Memory B cell (primary cell): ENCODE measurements at places on chromosomes 11 and 22.

DNA sequence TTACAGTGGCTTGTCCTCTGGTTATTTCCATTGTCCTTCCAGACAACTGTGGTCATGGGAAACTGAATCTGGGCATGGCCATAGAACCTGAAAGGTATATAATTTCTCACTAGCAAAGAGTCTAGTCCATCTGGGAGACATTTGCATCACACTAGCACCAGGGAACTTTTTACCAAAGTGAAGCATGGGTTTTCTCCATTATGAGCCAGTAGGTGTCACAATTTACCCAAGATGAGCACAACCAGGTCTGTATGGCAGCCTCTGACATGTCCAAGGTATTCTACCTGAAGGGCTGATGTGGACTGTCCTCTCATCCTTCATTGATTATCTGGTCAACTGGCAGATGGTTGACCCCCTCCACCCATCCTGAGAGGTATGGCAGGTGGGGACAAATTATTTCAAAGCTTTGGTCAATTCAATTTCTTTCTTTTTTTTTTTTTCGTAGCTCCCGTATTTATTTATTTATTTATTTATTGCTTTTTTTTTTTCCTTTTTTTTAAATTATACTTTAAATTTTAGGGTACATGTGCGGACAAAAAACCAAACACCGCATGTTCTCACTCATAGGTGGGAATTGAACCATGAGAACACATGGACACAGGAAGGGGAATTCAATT is 425.9 kb downstream of the TMEM135 start:
- no peak for DNase-seq
- H3K4me3 ChIP-seq: no peak overlapping the region
- H3K27me3 ChIP-seq: peaks cover 5% of the 10 kb centered on the region
- no peaks in the 10 kb centered on the region for H3K4me1 ChIP-seq
- no peak overlapping the region for H3K27ac ChIP-seq

DNA sequence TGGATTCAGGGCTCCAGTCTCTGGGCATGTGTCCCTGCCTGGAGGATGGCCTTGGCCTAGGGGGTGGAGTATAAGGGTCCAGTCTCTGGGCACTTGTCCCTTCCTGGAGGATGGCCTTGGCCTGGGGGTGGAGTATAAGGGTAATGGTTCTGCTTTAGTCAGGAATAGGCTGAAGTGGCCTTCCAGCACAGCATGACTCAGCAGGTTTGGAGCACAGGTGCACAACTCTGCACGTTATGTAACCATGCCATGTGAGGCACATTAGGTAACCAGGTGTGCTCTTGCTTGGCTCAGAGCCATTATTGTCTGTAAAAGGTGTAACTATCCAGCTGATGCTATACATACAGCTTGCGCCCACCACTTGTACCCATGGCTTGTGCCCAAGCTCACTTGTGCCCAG is 48.4 kb upstream of the POLD3 start:
- H3K27me3 ChIP-seq: peaks cover 9% of the 10 kb centered on the region
- no peak overlapping the region for H3K27ac ChIP-seq
- H3K4me3 ChIP-seq: no peak overlapping the region
- H3K36me3 ChIP-seq: peaks cover 4% of the 10 kb centered on the region
- DNase-seq: no peak

GRCh38 chr22:40014667-40015248 is 20.0 kb downstream of the FAM83F start:
- no peak overlapping the region for H3K4me3 ChIP-seq
- no peaks in the 10 kb centered on the region for H3K36me3 ChIP-seq
- no peak for DNase-seq
- H3K27me3 ChIP-seq: no peaks in the 10 kb centered on the region

GRCh38 chr11:91952056-91952455 is 272.6 kb upstream of the FAT3 start:
- no peaks in the 10 kb centered on the region for H3K4me1 ChIP-seq
- H3K36me3 ChIP-seq: no peaks in the 10 kb centered on the region
- H3K4me3 ChIP-seq: no peak overlapping the region

DNA sequence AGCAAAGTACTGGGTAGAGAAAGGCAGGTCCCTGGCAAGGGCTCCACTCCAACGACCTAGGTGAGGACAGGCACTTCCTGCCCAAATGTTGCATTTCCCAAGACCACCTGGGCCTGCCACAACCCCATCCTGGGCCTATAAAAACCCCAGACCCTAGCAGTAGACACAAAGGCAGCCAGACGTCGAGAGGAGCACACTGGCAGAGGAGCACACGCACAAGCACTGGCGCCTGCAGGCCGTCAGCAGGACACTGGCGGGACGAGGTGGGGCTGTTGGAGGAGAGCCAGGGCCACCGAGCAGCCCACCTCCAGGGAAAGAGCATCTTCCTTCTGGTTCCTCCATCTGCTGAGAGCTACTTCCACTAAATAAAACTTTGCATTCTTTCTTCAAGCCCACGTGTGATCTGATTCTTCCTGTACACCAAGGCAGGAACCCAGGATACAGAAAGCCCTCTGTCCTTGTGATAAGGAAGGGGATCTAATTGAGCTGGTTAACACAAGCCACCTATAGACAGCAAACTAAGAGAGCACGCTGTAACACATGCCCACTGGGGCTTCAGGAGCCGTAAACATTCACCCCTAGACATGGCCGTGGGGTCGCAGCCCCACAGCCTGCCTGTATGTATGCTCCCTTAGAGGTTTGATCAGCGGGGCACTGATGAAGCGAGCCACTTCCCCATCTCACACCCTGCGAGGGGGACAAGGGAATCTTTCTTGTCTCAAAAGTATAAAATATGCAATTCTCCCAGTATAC is 89.7 kb upstream of the MTMR2 start:
- H3K27ac ChIP-seq: peak overlapping the region; percentile 90
- DNase-seq: no peak
- H3K27me3 ChIP-seq: no peaks in the 10 kb centered on the region

DNA sequence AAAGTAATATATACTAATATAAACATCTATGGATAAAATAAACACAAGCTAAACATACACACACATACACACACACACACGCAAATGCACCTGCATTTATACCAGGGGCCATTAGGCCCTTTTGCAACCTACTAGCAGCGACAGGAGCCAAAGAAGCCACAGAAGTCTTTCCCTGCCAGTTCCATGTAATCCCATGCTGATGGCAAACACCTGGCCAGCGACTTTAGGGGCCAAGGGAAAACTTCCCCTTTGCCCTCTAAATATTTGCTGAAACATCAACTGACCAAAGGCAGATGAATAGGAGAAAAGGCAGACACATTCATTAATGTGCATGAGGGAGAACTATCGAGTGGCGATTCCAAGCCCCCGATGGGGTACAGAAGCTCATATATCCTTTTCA is 14.8 kb upstream of the P2RY2 start:
- H3K4me3 ChIP-seq: no peak overlapping the region
- H3K4me1 ChIP-seq: peaks cover 10% of the 10 kb centered on the region
- no peaks in the 10 kb centered on the region for H3K36me3 ChIP-seq
- no peak overlapping the region for H3K27ac ChIP-seq
- peaks cover 6% of the 10 kb centered on the region for H3K27me3 ChIP-seq

GRCh38 chr11:62547691-62548281 is 1.2 kb upstream of the AHNAK start:
- H3K36me3 ChIP-seq: peaks cover 5% of the 10 kb centered on the region
- no peaks in the 10 kb centered on the region for H3K27me3 ChIP-seq
- peak overlapping the region; percentile 99 for H3K27ac ChIP-seq

GRCh38 chr11:110311783-110312579 is 15.6 kb upstream of the RDX start:
- no peaks in the 10 kb centered on the region for H3K27me3 ChIP-seq
- DNase-seq: no peak
- H3K27ac ChIP-seq: no peak overlapping the region
- H3K36me3 ChIP-seq: no peaks in the 10 kb centered on the region
- H3K4me1 ChIP-seq: no peaks in the 10 kb centered on the region

DNA sequence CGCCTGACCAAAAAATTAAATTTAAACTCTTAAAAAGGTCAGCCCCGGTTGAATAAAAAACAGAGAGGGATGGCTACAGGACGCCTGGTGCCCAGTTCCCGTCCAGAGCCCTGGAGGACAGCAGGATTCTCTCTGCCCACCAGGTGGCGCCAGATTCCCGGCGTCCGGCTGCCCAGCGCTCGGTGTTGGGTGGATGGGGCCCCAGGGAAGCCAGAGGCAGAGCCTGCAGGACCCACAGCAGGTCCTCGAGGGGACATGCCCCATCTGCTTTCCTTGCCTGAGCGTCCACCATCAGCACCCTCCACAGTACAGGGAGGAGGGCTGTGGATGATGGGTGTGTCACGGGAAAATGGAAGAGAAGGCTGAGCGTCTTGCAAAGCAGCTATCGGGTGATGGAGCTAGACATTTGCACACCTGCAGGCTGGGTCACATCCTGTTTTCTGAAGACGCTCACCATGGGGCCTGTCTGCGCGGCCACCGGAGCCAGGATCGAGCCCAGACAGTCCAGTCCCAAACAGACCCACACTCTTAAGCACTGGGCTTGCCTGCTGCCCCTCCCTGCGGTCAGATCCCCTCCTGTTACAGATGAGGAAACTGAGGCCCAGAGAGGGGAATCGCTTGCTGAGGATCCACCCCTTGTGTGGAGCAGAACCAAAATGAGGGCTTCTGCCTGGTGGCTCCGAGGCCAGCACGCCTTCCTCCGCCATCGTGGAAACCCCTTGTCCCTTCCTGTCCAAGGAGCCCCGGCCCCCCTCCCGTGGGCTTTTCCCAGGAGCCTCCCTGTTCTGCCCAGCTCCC is 18.5 kb upstream of the CBX7 start:
- peaks cover 26% of the 10 kb centered on the region for H3K4me1 ChIP-seq
- H3K27me3 ChIP-seq: peaks cover 1% of the 10 kb centered on the region
- peak overlapping the region; percentile 80 for H3K4me3 ChIP-seq
- no peaks in the 10 kb centered on the region for H3K36me3 ChIP-seq
- DNase-seq: peak; percentile 85

GRCh38 chr11:10688401-10688800 is 5.2 kb downstream of the IRAG1 start:
- H3K36me3 ChIP-seq: no peaks in the 10 kb centered on the region
- peaks cover 2% of the 10 kb centered on the region for H3K27me3 ChIP-seq
- no peak overlapping the region for H3K4me3 ChIP-seq
- H3K4me1 ChIP-seq: peaks cover 8% of the 10 kb centered on the region
- no peak for DNase-seq
- H3K27ac ChIP-seq: no peak overlapping the region

DNA sequence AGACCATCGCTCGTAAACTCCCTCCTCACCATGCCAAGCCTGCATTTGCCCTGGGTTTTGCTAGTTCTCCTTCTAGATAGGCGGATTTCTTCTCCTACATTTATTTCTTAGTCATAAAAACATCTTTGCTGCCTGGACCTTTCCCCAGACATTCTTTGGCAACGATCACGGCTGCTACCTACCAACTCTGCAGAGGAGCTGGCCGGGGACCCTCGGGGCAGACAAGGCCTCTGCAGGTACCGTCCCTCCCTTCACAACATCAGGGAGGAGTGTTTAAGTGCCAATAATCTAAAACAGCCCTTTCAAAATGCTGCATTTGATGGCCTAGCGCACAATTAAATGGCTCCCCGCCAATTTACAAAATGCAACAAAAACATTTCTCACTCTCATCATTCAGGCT is 34.4 kb downstream of the BRD1 start:
- peaks cover 9% of the 10 kb centered on the region for H3K4me1 ChIP-seq
- peaks cover 31% of the 10 kb centered on the region for H3K36me3 ChIP-seq
- no peak overlapping the region for H3K27ac ChIP-seq
- no peak overlapping the region for H3K4me3 ChIP-seq
- no peak for DNase-seq

- no peaks in the 10 kb centered on the region for H3K36me3 ChIP-seq
- DNase-seq: no peak
- no peak overlapping the region for H3K4me3 ChIP-seq
- H3K27me3 ChIP-seq: no peaks in the 10 kb centered on the region
Measured at GRCh38 chr11:88359114-88359513, 21.6 kb upstream of the CTSC start.

DNA sequence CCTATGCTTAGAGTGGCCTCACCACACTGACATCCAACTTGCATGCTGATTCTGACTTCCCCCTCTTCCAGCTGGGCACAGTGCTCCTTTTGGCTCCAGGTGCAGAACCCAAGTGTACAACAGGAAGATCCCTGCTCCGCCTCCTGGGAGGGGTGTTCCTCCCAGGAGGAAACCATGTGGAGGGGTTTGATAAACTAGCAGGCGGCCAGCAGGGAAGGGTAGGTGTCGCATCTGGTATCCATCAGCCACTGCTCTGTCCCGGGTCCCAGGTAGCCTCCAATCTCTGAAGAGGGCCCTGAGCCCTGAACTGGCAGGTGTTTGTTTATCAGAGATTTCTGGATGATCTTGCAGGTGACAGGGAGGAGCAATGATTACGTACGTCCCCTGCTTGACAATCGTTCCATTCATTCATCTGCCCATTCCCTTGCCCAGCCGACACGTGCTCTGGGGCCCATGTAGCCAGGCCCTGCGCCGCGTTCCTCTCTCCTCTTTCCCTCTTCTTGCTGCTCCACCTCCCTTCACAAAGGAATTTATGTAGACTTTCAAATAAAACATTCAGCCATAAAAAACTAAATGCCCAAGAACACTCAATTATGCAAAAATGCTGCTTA is 41.2 kb upstream of the MICAL2 start:
- peaks cover 16% of the 10 kb centered on the region for H3K27me3 ChIP-seq
- H3K27ac ChIP-seq: no peak overlapping the region
- H3K36me3 ChIP-seq: no peaks in the 10 kb centered on the region
- no peaks in the 10 kb centered on the region for H3K4me1 ChIP-seq
- no peak for DNase-seq

DNA sequence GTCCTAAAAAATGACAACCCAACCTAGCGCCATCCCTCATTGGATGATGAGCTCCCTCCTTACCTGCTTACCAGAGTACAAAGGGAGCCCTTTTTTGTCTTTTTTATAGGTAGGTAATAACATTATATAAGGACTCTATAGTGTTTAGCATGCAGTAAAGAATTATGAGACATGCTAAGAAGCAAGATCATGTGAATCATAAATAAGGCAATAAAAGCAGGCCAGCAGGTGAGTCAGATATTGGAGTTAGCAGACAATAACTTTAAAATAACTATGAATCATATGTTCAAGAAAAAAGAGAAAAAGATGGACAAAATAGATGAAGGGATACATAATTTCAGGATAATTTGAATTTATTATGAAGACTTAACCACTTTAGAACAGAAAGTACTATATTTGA is 81.5 kb downstream of the GRK3 start:
- H3K4me1 ChIP-seq: peaks cover 34% of the 10 kb centered on the region
- H3K36me3 ChIP-seq: peaks cover 26% of the 10 kb centered on the region
- H3K27me3 ChIP-seq: no peaks in the 10 kb centered on the region
- no peak for DNase-seq
- peak overlapping the region; percentile 3 for H3K27ac ChIP-seq
- no peak overlapping the region for H3K4me3 ChIP-seq

GRCh38 chr22:23574371-23574811 is 5.7 kb downstream of the IGLL1 start:
- no peaks in the 10 kb centered on the region for H3K4me1 ChIP-seq
- H3K27me3 ChIP-seq: peaks cover 18% of the 10 kb centered on the region
- no peak for DNase-seq
- H3K27ac ChIP-seq: no peak overlapping the region

GRCh38 chr11:116980136-116980793 is 118.0 kb downstream of the SIK3 start:
- H3K27ac ChIP-seq: peak overlapping the region; percentile 95
- peaks cover 6% of the 10 kb centered on the region for H3K36me3 ChIP-seq
- H3K4me1 ChIP-seq: peaks cover 34% of the 10 kb centered on the region
- H3K4me3 ChIP-seq: peak overlapping the region; percentile 82

- peaks cover 4% of the 10 kb centered on the region for H3K4me1 ChIP-seq
- no peaks in the 10 kb centered on the region for H3K36me3 ChIP-seq
- no peak overlapping the region for H3K4me3 ChIP-seq
- DNase-seq: no peak
- H3K27me3 ChIP-seq: peaks cover 3% of the 10 kb centered on the region
- H3K27ac ChIP-seq: no peak overlapping the region
Measured at GRCh38 chr22:38417252-38418060, 37.5 kb downstream of the KCNJ4 start.

- no peak for DNase-seq
- H3K4me3 ChIP-seq: no peak overlapping the region
- no peaks in the 10 kb centered on the region for H3K4me1 ChIP-seq
- H3K27me3 ChIP-seq: no peaks in the 10 kb centered on the region
Measured at GRCh38 chr22:41816241-41816640, 15.8 kb downstream of the CCDC134 start.
